ENCODE measurements at places on chromosomes 7 and 10.

DNA sequence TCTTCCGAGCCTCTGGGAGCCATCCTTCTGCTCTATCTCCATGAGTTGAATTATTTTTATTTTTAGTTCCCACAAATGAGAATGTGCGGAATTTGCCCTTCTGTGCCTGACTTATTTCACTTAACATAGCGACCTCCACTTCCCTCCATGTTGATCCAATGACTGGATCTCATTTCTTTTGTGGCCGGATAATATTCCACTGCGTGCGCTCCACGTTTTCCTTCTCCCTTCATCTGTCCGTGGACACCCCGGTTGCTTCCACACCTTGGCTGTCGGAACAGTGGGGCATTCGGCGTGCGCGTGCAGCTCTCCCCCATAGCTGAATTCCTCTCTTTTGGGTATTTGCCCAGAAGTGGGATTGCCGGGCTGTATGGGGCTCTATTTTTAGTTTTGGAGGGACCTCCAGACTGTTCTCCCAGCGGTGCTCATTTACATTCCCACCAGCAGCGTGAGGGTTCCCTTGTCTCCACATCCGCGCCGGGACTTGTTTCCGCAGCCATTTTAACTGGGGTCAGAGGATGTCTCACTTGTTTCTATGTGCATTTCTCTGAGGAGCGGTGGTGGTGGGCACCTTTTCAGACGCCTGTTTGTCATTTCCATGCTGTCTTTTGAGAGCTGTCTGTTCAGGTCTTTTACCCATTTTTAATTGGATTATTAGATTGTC is 51.0 kb upstream of the SUN1 start:
- no peaks in the 10 kb centered on the region for H3K4me1 ChIP-seq
- no peak for DNase-seq

DNA sequence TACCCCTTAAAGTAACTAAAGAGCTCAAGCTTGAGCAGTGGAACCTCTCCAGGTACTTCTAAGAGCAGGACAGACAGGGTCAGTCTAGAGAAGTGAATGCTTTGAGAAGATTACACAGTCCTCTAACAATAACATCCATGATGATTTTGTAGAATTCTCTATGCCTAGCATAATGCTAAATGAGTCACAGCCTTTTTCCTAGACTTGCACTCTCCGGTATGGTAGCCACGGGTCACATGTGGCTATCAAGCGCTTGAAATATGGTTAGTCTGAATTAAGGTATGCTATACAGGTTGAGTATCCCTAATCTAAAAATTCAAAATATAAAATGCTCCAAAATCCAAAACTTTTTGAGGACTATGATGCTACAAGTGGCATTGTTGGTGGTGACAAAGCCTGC is 166.6 kb upstream of the MKLN1 start:
- H3K36me3 ChIP-seq = no peaks in the 10 kb centered on the region
- no peak overlapping the region for H3K27ac ChIP-seq
- no peak overlapping the region for H3K4me3 ChIP-seq
- no peaks in the 10 kb centered on the region for H3K27me3 ChIP-seq
- no peaks in the 10 kb centered on the region for H3K4me1 ChIP-seq

DNA sequence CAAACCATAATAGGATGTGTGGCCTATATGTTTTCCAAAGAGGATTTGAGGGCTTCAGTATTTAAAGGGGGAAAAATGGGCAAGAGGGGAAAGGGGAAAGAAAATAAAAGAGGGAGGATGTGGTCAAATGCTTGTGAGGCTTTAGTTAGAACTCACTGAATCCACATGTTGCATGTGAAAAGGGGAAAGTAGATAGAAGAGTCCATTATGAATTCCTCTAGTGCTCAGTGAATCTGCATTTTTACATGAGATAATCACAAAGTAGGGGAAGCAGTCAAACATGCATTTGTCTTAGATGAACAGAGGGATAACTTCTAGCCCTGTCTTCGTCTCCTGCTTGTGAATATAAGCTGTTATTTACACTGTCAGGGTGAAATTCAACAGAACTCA is 24.6 kb upstream of the AKAP9 start:
- H3K27ac ChIP-seq = no peak overlapping the region
- H3K27me3 ChIP-seq = no peaks in the 10 kb centered on the region
- DNase-seq = no peak

- H3K36me3 ChIP-seq = peaks cover 38% of the 10 kb centered on the region
- no peaks in the 10 kb centered on the region for H3K4me1 ChIP-seq
- no peak overlapping the region for H3K27ac ChIP-seq
- H3K4me3 ChIP-seq = no peak overlapping the region
- DNase-seq = no peak
Measured at GRCh38 chr7:77738871-77739270, 42.6 kb downstream of the RSBN1L start.

- H3K4me3 ChIP-seq = no peak overlapping the region
- H3K27ac ChIP-seq = no peak overlapping the region
- no peak for DNase-seq
Measured at GRCh38 chr7:24384362-24385030, 100.5 kb downstream of the NPY start.

- H3K4me1 ChIP-seq = no peaks in the 10 kb centered on the region
- no peaks in the 10 kb centered on the region for H3K27me3 ChIP-seq
- no peak for DNase-seq
- H3K36me3 ChIP-seq = no peaks in the 10 kb centered on the region
Measured at GRCh38 chr10:83929399-83929798, 209.9 kb upstream of the GHITM start.

DNA sequence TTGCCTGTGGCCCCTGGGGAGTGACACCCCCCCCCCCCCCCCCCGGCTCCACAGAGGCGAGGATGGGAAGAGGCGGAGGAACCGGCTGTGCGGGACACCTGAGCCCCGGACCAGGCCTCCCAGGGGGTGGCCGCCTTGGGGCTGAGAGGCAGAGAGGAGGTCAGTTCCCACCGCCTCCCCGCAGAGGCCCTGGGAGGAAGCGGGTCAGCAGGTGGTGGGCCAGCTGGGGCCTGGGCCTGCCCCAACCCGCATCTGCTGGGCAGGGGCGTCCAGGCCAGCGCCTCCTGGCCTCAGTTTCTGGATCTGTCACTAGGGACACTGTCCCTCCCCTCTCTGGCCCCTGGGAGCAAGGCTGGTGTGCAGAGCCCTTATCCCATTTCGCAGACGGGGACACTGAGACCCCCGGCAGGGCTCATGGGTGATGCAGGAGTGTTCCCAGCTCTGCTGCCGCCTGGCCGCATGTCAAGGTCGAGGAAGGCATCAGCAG is 14.6 kb upstream of the LFNG start:
- H3K4me1 ChIP-seq = peaks cover 60% of the 10 kb centered on the region
- no peak overlapping the region for H3K4me3 ChIP-seq
- H3K27ac ChIP-seq = no peak overlapping the region
- no peak for DNase-seq

GRCh38 chr10:17506856-17507471 is 52.6 kb upstream of the ST8SIA6 start:
- no peak overlapping the region for H3K27ac ChIP-seq
- H3K4me1 ChIP-seq = no peaks in the 10 kb centered on the region
- no peak overlapping the region for H3K4me3 ChIP-seq
- no peaks in the 10 kb centered on the region for H3K36me3 ChIP-seq
- DNase-seq = no peak
- H3K27me3 ChIP-seq = no peaks in the 10 kb centered on the region

DNA sequence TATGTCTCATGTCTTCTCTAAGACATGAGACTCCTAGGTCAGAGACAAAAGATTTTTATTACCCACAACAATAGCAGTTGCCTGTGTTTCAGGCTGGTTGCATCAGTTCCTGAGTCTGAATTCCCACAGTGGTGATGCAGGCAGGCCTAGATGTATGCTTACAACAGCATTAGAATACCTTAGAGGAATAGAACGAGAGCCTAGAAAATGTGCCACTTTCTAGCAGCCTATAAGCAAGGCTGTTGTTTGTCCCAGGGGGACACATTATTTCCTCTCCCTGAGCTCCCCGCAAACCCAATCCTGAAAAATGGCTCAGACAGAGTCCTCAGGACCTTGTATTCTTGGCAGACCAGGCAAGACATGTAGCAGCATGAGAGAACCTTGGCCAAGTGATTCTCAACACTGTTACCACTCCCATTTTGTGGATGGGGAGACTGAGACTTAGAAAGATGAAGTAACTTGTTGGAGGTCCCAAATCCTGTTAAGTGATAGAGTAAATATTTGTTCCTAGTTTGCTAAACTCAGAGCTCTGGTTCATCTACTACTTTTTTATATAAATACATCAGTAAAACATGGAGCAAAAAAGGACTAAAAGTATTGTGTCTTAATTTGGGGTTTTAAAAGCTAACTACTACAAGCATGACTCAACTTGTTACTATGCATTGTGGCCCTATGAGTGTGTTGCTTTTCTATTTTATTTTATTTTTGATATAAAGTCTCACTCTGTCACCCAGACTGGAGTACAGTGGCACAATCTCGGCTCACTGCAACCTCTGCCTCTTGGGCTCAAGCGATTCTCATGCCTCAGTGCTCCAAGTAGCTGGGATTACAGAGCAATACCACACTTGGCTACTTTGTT is 14.2 kb downstream of the VTI1A start:
- no peak overlapping the region for H3K27ac ChIP-seq
- no peak overlapping the region for H3K4me3 ChIP-seq
- peaks cover 38% of the 10 kb centered on the region for H3K36me3 ChIP-seq
- no peak for DNase-seq
- no peaks in the 10 kb centered on the region for H3K27me3 ChIP-seq
- H3K4me1 ChIP-seq = no peaks in the 10 kb centered on the region

DNA sequence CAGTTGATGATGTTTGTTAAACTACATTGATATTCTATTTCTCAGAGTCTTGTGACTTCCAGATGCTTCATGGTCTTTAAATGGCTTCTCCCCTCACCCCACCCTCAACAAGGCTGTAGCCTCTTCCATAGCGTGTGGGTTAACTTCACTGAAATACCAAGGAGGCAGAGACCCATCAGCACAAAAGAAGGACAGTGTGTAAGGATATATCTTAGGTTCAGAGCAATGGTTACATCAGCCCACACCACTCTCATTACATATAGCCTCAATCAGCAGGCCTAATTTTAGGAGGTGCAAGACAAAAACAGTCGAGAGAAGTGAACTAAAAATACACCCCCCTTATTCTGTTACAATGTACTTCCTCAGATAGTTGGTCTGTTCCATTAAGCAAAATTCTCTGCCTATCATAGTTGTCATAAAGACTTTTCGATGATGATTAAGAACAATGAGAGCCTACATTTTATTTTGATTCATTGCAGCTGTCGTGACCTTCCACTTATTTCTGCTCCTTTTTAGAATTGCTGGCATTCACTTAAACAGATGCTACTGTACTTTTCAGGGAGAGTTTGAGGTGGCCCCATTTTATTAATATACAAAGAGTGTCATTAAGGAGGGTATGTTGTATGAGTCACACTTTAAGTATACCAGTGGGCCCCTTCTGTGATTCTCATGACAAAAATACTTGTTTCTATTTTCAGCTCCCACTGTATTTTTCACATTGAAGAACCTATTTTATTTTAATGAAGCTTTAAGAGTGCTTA is 52.1 kb downstream of the WIPF3 start:
- no peaks in the 10 kb centered on the region for H3K4me1 ChIP-seq
- no peaks in the 10 kb centered on the region for H3K36me3 ChIP-seq
- H3K27ac ChIP-seq = no peak overlapping the region
- no peaks in the 10 kb centered on the region for H3K27me3 ChIP-seq

DNA sequence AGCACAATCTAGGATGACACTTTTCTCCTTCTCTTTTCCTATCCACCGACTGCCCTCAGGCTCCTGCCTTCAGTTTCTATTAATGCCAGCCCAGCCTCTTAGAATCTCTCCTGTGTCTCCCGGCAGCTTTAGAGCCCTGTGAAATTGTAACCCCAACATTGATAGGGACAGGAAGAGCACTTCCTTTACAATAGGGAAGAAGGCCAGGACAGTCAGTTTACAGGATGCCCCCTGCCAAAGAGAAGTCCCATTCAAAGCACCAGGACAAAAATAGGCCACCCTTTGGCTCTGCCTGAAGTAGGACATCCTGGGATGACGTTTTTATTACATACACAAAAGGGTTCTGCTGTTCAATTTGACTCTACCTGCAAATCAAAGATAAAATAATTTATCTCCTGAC is 64.7 kb upstream of the ANK3 start:
- no peak for DNase-seq
- H3K4me1 ChIP-seq = no peaks in the 10 kb centered on the region
- H3K27ac ChIP-seq = no peak overlapping the region
- no peak overlapping the region for H3K4me3 ChIP-seq
- no peaks in the 10 kb centered on the region for H3K36me3 ChIP-seq

DNA sequence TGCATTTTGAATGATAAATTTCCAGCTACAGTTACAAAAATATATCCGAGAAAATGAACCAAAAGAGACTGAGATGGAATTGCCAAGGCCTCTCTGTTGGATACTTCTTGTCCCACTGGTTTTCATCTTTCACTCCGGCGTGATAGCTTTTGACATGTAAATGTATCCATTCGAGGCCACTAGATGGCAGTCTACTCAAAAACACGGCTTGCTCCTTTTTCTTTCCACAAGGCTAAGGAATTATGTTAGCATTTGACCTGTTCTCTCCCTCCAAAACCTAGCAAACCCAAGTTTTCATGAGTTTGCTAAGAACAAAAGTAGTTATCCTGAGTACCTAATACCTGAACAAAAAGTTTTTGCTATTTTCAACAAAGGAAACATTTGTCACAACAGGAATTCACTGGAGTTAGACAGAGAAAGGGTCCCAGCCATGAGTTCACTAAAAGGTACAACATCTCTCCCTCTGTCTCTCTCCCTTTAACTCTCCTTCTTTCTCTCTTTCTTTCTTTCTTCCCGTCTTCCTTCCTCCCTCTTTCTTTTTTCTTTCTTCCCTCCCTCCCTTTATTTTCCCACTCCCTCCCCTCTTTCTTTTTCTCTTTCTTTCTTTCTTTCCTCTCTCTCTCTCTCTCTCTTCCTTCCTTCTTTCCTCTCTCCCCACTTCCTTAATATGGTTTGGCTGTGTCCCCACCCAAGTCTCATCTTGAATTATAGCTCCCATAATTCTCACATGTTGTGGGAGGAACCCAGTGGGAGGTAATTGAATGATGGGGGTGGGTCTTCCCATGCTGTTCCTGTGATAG is 207.9 kb upstream of the MYO3A start:
- no peaks in the 10 kb centered on the region for H3K36me3 ChIP-seq
- DNase-seq = no peak
- no peaks in the 10 kb centered on the region for H3K27me3 ChIP-seq
- no peak overlapping the region for H3K27ac ChIP-seq
- no peak overlapping the region for H3K4me3 ChIP-seq

GRCh38 chr10:69731698-69732097 is 70.0 kb upstream of the COL13A1 start:
- no peak for DNase-seq
- no peak overlapping the region for H3K4me3 ChIP-seq
- H3K27me3 ChIP-seq = no peaks in the 10 kb centered on the region

GRCh38 chr7:45446195-45446944 is 127.8 kb upstream of the ADCY1 start:
- DNase-seq = no peak
- H3K27ac ChIP-seq = no peak overlapping the region
- H3K4me1 ChIP-seq = no peaks in the 10 kb centered on the region
- no peak overlapping the region for H3K4me3 ChIP-seq
- H3K36me3 ChIP-seq = no peaks in the 10 kb centered on the region
- H3K27me3 ChIP-seq = no peaks in the 10 kb centered on the region

GRCh38 chr10:4391683-4392082 is 434.3 kb upstream of the AKR1E2 start:
- H3K27me3 ChIP-seq = no peaks in the 10 kb centered on the region
- no peak overlapping the region for H3K4me3 ChIP-seq
- no peaks in the 10 kb centered on the region for H3K4me1 ChIP-seq
- H3K36me3 ChIP-seq = no peaks in the 10 kb centered on the region

GRCh38 chr10:70053841-70054288 is 1.2 kb downstream of the MACROH2A2 start:
- peak overlapping the region; percentile 88 for H3K4me3 ChIP-seq
- H3K4me1 ChIP-seq = peaks cover 28% of the 10 kb centered on the region
- no peak for DNase-seq
- H3K27me3 ChIP-seq = no peaks in the 10 kb centered on the region
- H3K36me3 ChIP-seq = no peaks in the 10 kb centered on the region

All from esophagus squamous epithelium (tissue), 5 donors.